Activated T-cell treated with anti-CD3 and anti-CD28 coated beads, Interleukin-2, amount 50 U/mL, for 72 hours (primary cell): ENCODE measurements at places on chromosomes 12 and 14. TPM values are rescaled to one million over a fixed set of nuclear protein-coding genes. Genes with fewer than 3 reads are reported as not detected.

DNA sequence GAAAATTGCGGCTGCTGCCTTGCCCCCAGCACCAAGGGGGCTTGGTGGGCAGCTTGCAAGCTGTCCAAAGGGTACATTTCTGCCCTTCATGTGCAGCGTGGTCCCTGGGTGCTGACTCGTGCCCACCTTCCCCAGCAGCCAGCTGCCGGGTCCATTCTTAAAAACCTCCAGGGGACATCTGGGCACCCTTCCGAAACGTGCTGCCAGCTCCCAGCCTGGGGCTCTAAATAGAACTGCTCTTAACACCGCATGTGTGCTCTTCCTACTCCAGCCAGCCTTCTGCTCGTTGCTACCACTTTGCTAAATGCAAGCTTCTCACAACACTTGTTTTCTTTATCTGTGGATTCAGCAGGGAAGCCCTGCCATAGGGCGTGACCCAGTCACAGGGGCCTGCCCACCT lies 66.0 kb downstream of the RIMBP2 start:
- no peak for DNase-seq

DNA sequence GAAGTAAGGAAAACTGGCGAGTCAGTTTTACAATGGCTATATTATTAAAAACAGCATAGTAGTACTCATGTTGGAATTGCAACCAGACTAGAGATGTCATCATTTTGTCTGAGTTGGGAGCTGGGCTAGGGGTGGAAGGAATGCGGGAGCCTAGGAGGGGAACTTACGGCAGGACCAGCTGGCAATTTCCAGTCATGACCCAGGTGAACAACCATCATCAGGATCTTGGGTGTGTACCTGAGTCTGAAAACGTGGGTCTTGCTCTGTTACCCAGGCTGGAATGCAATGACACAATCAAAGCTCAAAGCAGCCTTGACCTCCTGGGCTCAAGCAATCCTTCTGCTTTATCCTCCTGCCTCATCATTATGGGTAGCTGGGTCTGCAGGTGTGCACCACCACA lies 50.9 kb downstream of the ALG10B start:
- no peak for DNase-seq

GRCh38 chr12:98799146-98799810 lies 154.2 kb downstream of the APAF1 start:
- no peak for DNase-seq

- DNase-seq: no peak
Observed at GRCh38 chr12:132945806-132946205, 10.3 kb downstream of the ZNF605 start.

GRCh38 chr12:15597125-15597830 lies 191.9 kb downstream of the EPS8 start:
- DNase-seq: no peak

- DNase-seq: no peak
Observed at GRCh38 chr12:115672506-115673080, 604.9 kb downstream of the MED13L start.

- DNase-seq: no peak
Observed at GRCh38 chr14:105908481-105908911, 382.1 kb downstream of the TMEM121 start.

DNA sequence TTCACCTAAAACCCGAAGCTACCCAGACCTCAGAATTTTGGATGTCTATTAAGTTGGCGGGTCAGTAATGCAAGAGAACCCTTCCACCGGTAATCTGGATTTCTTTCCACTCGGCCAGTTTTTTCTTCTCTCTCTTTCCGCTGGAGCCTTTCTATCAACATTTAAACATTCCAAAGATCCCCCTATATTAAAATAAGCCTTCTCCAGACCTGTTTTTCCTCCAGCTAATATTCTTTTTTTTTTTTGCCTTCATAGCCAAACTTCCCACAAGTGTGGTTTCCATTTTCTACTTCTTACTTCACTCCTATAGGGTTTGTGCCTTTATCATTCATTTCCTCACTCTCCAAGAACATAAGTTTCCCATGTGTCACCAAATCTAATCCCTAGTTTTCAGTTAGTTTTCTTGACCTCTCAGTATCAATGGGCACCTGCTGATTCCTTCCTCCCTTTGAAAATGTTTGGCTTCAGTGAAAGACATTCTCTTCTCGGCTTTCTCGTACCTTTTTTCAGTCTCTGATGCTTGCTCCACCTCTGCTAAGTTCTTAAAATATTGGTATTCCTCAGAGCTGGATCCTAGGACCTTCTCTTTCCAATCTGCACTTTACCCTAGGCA lies 583 bp upstream of the SDR39U1 start:
- DNase-seq: no peak

DNA sequence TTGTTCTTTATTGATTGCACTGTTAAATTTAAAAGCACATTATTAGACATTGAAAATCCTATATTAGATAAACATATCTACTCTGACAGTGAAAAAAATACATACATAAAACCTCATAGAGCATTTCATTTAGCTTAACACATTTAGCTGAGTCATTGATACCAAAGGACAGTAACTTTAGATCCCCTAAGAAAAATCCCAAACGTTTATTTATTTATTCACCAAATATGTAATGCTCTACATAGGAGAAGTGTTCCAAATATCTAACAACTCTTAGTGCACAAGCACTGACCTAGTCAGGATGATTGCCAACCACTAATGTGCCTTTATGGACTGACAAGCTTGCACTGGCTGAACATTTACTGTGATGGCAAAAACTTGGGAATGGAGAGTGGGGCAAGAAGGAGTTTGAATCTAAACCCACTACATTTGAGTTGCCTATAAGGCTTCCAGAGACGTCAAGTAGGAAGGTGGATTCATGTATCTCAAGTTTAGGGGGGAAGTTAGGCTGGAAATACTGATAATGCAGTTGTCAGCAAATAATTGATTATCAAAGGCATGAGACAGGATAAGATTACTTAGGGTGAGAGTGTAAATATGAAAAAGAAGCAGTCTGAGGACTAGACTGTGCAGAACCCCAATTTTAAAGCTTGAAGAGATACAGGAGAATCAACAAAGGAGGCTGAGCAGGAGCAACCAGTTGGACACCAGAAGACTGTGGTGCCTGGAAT lies 156.4 kb downstream of the PLCZ1 start:
- DNase-seq: no peak

DNA sequence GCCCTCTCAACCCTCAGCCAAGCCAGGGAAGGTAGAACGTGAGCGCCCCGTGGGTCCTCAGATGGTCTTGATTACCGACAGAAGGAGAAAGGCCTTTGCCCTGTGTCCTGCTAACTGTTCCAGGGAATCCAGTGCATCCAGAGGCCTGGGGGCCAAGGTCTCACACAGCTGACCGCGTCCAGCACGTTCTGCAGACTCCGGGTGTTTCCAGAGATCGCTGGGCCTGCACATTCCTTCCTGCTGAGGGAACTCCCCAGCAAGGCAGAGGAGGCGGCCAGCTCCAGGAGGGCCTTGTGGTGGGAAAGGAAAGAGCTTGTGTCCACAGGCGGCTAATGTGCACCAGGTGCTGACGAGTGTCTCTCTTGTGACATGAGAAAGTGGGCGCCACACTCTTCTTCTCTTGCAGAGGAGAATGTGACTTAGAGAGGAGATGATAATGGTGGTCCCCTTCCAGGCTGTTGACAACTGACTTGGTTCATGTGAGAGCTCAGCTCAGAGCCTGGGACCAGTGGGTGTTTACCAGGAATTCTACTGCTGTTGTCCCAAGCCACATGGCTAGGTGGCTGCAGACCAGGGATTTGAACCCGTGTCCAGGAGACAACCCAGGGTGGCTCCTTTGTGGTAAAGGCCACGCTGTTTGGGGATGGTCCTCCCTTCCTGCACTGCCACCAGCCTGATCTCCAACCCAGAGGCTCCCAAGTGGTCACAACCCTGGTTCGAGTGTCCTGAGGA lies 46.8 kb upstream of the DLK1 start:
- no peak for DNase-seq

- DNase-seq: no peak
Observed at GRCh38 chr12:85920324-85920947, 46.3 kb downstream of the NTS start.

GRCh38 chr14:24298892-24299254 lies 707 bp downstream of the DHRS1 start:
- peak; percentile 21 for DNase-seq

DNA sequence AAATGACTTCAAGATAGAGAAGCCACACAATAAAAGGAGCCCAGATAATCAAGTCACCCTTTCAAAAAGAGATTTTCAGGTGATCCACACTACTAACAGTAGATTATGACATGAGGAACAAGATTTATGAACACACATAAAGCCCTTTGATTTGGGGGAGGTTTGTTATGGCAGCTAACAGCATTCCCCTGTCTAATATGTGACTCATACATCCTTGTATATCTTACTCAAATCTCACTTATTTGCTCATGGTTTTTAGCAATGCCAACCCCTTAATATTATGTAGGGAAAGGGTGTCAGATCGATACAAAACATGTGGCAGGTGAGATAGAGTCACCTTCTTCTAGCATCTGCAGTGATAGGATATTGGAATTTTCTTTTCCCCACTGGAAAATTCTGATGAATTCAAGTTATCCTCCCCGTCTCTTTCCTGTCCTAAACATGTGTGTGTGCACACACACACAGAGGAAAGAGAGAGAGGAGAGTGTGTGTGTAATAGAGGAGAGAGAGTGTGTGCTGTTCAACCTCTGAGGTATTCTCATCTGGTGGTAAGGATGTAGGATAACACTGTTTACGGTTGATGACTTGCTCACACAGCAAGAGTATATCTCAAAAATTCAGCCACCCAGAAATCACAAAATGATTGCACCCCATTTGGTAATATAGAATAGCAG lies 319.9 kb downstream of the KCNC2 start:
- no peak for DNase-seq

GRCh38 chr12:96881608-96882007 lies 25.4 kb upstream of the NEDD1 start:
- DNase-seq: no peak

DNA sequence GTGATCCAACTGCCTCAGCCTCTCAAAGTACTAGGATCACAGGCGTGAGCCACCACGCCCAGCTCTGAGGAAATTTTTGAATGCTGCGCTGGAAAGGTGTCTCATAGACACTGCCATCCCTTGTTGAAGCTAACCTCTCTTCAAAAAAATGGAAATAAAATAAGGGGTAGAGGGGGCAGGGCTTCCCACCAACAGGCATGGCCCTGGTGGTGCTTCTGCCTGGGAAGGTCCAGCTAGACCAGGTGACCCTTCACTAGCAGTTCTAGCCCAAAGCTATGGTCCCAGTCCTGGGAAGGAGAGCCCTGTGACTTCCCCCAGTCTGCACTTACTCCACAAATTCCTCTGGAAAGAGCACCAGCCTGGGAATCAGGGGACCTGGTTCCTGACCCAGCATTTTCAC lies 45.7 kb upstream of the TSPAN11 start:
- DNase-seq: no peak

DNA sequence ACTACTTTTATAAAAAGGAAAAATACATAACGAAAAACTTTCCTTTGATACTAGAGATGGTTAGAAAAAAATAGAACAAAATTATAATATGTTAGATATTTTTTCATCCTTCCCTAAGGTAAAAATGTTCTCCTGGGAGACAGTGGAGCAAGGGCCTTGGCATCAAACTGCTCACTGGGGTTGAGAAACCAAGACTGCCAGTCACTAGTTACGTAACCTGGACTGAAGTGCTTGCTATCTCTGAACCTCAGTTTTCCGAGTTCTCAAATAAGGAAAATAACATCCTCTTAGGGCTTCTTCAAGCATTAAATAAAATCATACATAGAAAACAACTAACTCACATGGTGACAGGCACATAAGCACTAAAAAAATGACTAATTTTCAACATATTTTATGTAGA lies 48.2 kb upstream of the FRMD6 start:
- no peak for DNase-seq

GRCh38 chr12:229441-230191 lies 15.7 kb upstream of the SLC6A12 start:
- no peak for DNase-seq

DNA sequence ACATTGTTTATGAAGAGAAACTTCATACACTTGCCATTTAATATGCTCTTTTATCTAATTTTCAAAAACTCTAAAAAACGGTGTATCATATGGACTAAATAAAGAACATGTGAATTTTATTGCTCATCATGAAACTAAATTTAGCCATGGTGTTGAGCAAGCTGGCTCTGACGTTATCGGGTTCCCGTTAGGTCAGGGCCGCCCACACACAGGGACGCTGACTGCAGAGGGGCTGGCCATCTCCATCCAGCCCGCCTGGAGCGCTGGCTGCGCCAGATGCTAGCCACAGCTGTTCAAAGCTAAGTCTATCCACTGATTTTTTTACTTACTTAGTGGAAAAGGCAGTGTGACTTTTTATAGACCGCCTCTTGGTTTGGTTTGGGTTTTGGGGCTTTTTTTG lies 36.5 kb upstream of the DYNC1H1 start:
- no peak for DNase-seq

GRCh38 chr14:104339361-104339760 lies 201.0 kb downstream of the KIF26A start:
- no peak for DNase-seq

- peak; percentile 17 for DNase-seq
Observed at GRCh38 chr14:21039585-21040369, 2.4 kb upstream of the RNASE7 start.

DNA sequence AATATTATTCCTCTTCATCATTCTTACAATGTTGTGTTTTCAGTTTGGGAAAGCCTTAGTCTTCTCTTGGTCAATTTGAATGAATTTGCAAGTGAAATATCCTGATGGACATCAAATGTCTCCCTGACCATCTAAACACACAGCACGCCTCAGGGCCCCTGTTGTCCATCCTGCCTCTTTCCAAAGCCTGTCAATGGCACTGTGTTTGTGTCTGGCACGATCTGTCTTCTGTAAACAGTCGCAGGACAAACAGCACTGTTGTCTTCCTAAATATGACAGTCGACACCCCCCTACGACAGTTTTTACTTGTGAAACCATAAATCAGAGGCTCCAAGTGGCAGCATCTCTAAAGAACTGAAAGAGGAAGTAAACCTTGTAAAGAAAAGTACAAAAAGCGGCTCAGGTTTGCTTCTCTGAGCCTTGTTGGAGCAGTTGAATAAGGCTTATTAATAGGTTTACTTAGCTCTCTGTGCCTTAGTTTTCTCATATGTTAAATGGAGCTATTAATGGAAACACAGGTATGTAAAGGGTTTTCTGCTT lies 285.8 kb downstream of the NRXN3 start:
- DNase-seq: no peak

Gene RAD52
- total RNA-seq: 18.1 TPM

Gene PDZRN4
- total RNA-seq: not detected

Gene SLC25A21
- total RNA-seq: not detected

Gene FAM90A1
- total RNA-seq: 0.67 TPM

Gene NINJ2
- total RNA-seq: 3.0 TPM

Gene SYCP3
- 0.30 TPM for total RNA-seq

Gene COL2A1
- 0.14 TPM for total RNA-seq

Gene JPH4
- 1.5 TPM for total RNA-seq

Gene CD27
- 53.1 TPM for total RNA-seq

Gene PMEL
- 1.00 TPM for total RNA-seq

Gene REM2
- 4.6 TPM for total RNA-seq

Gene CACNA1C
- total RNA-seq: 0.21 TPM

Gene SDS
- not detected for total RNA-seq

Gene ARPC3
- 166 TPM for total RNA-seq

Gene CLEC7A
- not detected for total RNA-seq

Gene CCDC77
- total RNA-seq: 18.9 TPM

Gene KRT2
- total RNA-seq: not detected

Gene TMCC3
- total RNA-seq: 0.77 TPM

Gene OTUB2
- 2.1 TPM for total RNA-seq

Gene SIX6
- total RNA-seq: not detected

Gene GPR137C
- 0.46 TPM for total RNA-seq
